ENCODE measurements at places on chromosomes 7 and 10.
A peak's percentile ranks its signal among the peaks of the same experiment; 100 is the strongest.

DNA sequence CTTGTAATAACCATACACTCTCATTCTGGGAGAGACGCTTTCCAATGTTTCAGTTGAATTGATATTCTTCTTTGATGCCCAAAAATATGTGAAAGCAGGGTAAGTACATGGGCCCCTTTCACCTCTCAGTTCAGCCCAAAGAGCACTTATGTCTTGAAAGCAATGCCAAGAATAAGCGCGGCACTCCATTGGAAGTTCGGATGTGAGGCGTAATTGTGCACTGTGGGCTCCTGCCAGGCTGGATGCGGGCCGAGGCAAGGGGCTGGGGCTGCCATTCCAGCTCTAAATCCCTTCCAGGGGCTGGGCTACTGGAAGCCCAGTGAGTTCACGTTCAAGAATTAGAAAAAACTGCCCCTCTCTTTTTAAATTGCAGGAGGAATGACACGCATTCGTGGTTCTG lies 113.8 kb downstream of the EBF3 start:
- DNase-seq, result no peak

DNA sequence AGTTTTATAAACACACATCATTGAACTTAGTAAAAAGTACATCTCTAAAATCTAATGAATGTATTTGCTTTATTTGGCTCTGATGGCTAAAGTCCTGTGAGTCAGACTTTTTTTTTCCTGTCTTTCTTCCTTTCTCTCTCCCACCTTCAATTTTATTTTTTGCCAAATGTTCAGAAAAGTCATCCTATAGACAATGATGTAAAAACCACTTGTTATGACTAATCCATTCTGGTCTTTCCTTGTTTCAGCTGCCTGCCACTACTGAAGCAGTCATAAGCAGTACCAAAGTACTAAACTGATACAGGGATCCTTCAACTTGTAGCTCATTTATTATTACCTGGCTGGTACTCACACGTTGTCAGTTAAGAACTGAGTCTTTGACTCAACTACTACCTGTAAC lies 23.9 kb downstream of the HECTD2 start:
- no peak for DNase-seq

DNA sequence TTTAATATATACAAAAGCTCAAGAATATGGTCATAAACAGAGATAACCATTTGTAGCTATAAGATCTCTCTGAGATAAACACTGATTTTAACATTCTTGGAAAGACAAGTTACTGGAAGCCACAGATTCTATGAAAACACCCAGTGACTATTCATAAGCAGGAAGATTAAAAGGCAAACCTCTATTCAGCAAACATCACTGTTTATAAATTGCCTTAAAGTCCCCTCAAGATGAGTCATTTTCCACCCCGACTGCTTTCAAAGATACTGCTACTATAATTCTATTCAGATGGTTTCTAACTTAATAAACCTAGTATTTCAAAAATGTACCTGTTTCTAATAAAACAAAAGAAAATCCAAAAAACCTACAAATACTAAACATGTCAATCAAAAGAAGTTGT lies 21.0 kb downstream of the TM9SF3 start:
- DNase-seq, result peak; percentile 41

GRCh38 chr7:105841866-105842265 lies 34.5 kb downstream of the ATXN7L1 start:
- DNase-seq, result no peak

DNA sequence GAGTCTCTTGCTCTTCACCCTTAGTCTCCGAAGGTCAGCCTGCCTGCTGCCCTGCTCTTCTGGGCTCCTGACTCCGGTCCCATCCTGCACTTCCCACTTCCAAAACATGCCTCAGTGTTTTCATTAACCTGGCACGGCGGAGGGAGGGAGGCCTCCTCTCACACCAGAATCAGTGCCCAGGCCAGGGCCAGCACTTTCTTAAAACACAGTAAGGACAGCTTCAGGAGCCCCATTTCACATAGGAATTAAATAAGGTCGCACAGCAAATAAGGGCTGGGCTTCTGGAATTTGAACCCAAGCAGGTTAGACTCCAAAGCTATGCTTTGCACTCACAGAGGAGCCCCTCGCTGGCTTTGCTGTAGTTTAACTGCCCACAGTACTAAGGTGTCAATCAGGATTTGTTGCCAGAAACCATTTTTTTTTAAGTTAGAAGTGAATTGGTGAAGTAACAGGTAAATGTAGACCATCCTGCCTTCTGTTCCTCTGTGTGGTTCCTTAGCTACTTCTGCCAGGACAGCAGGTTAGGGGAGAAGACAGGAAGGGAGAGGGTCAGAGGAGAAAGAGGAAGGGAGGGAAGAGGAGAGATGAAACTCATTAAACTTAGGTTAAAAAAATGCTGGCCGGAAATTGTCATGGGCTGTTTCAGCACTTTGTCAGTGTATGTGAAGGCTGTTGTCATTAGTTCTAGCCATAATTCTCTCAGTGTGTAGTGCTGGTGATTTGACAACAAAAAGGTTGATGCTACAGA lies 1.1 kb downstream of the RASSF4 start:
- DNase-seq, result no peak

GRCh38 chr7:54591404-54592386 lies 49.5 kb downstream of the VSTM2A start:
- no peak for DNase-seq

DNA sequence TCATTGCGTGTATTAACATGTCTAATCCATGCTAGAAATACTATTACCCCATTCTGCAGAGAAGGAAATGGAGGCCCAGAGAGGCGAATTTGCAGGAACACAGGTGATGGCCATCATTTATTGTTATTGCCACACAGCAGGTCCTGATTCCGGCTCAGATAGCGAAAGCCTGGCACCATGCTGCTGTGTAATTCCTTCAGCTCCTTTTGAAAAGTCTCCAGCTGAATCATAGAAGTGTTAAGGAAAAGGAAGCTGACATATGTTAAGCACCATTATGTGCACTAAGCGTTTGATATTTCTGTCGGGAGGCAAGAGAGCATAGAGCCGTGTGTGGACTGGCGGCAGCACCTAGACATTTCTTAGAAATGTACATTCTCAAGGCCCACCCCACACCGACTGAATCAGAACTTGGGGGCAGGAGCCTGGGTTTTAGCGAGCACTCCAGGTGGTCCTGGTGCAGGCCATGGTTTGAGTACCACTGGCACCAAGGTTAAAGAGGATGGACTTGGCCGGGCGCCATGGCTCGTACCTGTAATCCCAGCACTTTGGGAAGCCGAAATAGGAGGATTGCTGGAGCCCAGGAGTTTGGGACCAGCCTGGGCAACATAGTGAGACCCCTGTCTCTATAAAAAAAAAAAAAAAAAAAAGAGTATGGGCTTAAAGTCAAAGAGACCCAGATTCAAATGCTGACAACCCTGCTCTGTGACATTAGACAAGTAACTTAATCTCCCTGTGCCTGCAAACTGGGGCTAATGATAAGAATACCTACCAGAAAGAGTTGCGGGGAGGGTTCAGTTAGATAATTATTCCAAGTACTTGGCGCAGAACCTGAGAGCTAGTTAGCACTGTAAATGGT lies 52.2 kb downstream of the UNC5B start:
- no peak for DNase-seq

DNA sequence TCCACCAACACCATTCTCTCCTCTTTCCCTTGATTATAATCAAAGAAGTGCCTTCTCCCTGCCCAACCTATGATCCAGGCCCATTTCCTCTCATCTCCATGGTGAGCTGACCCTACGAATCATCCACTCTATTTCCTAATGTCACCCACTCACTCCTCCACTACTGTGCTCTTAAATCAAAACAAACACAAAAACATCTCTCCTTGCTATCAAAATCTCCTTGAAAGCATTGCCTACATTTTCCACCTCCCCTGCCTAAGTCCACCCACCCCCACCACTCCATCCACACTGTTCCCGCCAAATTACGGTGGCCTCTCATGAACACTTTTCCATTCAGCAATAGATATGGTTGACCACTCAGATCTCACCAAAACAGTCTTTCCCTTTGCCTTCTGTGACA lies 5.3 kb downstream of the DYDC1 start:
- no peak for DNase-seq
